NCI-H187 (cell line): ENCODE measurements at places on chromosomes 4 and X.

- no peak for DNase-seq
Observed at GRCh38 chr4:184451726-184452125, 22.6 kb downstream of the IRF2 start.

DNA sequence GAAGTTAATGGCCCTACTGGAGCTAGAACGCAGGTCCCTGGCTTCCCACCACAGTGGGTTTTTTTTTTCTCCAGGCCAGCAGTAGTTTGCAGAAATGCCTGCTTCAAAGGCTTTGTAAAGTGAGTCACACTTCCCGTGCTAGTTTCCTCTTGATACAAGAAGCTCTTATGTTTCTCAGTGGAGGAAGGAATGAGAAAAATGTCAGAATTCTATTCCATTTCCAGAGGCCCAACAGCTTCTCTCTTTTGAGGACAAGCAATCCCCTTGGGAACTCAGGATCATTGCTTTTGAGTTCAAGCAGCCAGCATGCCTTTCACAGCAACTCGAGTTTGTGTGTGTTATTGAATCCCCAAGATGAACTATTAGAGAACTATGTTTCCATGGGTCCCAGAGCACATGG lies 134.3 kb downstream of the GUCY2F start:
- DNase-seq = no peak

DNA sequence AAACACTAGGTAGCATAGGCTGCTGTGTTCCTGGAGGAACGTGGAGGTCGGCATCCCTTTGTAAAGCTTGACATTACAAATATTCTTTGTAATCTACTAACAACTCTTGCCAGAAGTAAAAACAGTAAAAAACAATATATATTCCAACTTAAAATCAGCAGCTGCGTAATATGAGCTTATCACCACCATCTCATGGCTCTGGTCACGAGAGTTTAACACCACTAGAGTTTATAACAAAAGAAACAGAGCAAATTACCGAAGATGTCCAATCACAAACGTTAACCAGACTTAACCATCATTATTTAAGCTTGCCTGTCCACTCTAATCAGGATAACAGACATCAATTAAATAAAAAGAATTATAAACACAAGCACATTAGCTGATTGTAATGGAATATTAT lies 236.7 kb downstream of the PCDH7 start:
- DNase-seq = no peak

- no peak for DNase-seq
Observed at GRCh38 chr4:185305979-185306442, 89.7 kb downstream of the LRP2BP start.

- no peak for DNase-seq
Observed at GRCh38 chr4:48341776-48342605, 662 bp downstream of the SLAIN2 start.

DNA sequence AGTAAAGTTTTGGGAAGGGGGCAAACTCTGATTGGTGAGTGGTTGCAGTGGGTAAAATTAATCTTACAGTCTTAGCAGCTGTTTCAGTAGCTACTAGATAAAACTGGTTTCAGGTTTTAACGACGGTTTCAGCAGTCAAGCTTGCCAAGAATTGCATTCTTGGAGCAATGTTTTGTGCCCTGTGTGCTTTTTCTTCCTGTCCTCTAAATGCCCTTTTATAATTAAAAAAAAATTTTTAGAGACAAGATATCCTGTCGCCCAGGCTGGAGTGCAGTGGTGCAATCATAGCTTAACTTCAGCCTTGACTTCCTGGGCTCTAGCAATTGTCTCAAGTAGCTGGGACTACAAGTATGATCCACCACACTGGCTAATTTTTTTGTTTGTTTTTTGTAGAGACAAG lies 6.3 kb upstream of the PPEF2 start:
- no peak for DNase-seq

GRCh38 chr4:8589823-8590545 lies 2.6 kb upstream of the CPZ start:
- DNase-seq = no peak

DNA sequence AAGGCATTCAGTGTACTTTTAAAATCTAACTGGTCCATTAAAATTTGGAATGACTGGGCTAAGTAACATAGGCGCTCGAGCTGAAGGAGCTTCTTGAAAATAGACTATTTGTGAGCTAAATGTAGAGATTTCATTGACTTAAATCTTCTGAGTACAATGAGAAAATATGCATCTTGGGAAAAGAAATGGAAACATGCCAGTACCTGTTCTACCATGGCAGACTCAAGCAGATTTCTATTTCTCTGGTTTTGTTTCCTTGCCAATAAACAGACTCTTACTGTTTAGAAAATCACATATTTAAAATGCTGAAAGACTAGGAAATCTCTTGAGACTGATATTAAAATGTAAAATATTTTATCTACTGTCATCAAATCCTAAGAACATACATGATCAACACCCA lies 678.1 kb downstream of the FAT4 start:
- no peak for DNase-seq

DNA sequence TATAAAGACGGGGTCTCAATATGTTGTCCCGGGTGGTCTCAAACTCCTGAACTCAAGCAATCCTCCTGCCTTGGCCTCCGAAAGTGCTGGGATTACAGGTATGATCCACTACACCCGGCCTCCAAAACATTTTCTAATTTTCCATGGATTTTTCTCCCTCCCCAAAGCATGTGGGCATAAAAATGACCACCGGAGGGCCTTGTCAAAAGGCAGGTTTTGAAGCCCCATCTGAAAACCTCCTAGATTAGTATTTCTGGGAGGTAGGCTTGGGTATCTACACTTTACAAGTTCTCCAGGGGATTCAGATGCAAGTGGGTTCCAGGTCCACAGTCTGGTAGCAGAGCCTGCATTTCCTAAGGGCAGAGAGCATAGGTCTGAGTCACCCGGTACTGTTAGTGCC lies 1.4 kb upstream of the GPR173 start:
- DNase-seq = no peak
